ENCODE measurements at places on chromosomes 2 and 18.

DNA sequence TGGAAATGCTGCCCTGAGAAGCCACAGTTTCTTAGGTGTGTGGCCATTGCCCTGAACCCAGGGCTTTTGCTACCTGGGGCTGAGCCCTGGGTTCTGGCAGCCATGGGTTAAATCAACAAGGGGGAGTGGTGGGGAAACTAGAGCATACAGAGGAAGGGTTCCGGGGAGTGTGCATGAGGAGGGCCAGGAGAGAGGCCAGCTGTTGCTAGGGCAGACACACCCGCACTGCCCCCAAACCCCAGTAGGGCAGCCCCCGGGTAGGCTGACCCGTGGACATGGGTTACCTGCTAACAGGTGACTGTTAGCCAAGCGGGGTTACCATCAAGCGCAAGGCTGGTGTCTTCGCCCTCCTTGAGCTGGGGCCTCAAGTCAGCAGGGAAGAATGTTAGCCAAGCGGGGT, 14.8 kb upstream of the ARHGEF4 start:
- DNase-seq: no peak

DNA sequence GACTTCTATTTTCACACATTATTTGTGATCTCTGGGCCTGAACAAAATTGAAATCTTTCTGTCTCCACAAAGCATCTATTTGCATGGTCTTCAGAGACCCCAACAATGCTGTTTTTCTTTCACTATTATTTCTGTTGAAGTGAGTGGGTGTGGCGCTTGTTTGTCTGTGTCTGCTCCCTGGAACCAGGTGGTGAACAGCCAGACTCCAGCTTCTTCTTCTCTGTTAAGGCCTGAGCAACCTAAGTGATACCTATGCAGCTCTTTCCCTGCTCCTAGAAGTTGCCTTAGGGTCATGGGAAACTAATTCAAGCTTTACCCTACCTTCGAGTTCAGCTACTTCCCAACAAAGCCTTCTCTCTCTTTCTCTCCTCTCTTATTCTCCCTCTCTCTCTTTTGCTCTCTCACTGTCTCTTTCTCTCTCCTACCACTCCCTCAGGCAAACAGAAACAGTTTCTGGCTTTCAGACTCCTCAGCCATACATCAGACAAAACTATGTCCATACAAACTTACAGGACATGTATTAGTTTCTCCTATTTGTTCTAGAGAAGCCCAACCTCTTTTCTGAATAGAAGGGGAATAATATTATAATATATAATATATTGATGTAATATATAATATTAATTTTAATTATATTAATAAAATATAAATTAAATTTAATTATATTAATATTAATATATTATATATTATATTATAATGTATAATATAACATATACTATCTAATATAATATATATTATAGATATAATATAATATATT, 552.5 kb downstream of the DSC3 start:
- DNase-seq: no peak

GRCh38 chr18:54416436-54416835, 58.7 kb downstream of the C18orf54 start:
- DNase-seq: no peak

- DNase-seq: no peak
Observed at GRCh38 chr2:82320296-82320695, 2015.7 kb upstream of the LRRTM1 start.

DNA sequence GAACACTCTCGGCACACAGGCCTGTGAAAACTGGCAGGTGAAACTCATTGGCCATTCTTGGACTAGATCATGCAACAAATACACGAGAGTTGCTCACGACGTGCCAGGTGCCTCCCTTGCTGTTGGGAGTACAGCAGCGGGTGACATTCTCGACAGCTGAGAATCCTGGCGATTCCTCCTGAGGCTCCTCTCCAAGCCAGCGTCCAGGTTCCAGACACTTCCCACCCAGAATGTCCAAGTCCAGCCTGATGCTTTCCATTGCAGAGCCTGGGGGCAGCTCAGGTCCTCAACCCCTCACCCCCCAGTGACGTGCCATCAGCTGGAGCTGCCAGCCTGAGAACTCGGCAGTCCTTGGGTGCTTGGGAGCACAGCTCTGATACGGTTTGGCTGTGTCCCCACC, 124.2 kb downstream of the PXDN start:
- DNase-seq: no peak

GRCh38 chr2:168662651-168663208, 139.7 kb upstream of the NOSTRIN start:
- no peak for DNase-seq

DNA sequence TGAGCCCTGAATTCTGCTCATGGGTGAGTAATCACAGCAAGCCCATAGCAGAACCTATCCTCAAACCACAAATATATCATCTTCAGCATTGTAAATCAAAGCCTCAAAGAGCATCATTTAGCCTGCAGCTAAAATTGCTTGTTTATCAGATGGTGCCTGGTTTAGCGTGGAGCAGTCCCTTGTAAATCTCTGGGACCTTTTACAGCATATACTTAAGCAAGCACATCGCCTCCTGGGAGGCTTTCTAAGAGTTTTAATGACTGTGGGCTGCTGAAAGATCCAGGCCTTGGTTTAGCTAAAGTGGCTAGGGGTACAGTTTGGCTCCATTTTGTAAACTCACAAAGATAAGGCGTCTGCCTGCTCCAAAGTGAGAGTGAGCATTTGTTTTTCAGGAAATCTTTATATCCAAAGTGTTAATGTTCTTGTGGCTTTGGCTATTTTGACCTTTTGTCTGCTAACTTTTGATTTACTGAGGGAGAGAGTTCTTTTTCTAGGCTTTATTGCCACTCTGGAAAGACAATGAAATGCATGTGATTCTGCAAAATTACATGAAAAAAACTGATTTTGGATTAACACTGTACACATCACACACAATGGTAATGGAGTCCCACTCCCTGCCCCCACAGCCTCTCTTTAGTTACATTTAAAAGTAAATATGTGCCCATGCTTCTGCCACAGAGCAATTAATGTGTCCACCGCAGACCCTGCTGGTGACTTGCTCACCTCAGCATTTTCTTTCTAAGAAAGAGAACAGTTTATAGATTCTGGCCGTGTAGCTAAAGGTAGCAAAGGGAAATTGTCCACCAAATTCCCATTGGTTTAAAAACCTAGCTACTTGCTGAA, 194.8 kb downstream of the LNPK start:
- no peak for DNase-seq

DNA sequence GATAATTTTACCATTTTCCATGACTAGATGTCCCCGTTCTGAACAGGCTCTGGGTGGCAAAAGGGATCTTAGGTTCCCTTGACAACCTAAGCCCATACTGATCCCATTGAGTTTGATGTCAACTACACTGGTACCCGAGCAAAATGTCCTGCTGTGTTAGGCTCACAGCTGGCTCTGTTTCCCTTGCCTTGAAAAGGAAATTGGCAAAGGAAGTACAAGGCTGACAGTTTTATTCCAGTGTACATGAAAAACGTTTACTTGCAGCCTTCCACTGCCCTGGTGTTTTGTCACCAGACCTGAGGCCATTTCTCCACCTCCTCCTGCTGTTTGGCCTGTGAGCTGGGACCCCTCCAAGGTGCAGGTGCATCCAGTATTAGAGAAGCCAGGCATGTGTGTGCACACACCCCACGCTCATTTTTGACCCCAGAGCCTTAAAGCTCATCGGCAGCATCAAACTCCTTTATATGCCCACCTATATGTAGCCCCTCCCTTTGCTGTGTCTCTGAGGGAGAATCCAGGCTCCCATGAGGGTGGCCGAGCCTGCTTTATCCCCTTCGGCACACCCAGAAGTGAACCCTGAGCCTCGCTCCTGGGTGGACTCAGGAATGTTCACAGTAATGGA, 171.3 kb downstream of the NDUFA10 start:
- no peak for DNase-seq

DNA sequence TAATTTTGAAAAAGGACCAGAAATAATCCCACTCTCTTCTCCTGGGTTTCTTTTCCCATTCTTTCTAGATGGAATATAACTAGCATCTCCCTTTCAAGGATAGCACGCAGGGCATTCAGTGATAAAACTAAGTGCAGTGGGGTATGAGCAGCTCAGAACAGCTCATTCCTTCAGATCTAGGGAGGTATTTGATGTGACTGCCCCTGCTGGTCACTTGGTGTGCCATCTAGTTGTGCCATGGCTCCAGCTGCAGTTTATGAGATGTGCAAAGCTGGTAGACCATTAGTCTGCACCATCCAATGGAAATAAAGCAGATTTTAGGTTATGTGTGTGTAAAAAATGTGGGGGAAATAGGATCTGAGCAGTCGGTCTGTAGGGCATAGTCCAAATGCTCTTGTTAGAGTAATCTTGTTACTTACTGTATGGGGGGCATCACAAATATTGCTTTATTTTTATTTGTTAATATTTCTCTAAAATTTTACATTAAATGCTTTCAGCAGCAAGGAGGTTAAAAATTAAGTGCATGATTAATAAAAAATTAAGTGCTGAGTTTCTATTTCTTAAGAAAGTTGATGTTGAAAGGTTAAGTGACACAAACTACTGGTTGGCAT, 38.9 kb downstream of the CTAGE1 start:
- no peak for DNase-seq

- DNase-seq: no peak
Observed at GRCh38 chr2:58968885-58969284, 727.8 kb upstream of the FANCL start.

- no peak for DNase-seq
Observed at GRCh38 chr2:218031771-218032257, 29.0 kb upstream of the TNS1 start.

DNA sequence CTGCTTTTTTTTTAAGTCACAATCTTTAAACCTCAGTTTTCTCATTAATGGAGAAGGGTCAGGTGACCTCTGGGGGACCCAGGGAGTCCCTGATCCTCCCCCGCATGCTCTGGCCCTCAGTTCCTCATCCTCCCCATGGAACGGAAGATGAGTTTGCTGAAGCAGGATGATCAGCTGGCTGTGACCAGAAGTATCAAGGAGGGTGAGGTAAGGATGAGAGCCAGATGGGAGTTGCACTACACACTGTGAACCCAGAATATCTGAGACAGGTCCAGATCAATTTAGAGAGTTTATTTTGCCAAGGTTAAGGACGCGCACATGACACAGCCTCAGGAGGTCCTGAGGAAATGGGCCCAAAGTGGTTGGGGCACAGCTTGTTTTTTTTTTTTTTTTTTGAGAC, 3.8 kb downstream of the CATIP start:
- no peak for DNase-seq

DNA sequence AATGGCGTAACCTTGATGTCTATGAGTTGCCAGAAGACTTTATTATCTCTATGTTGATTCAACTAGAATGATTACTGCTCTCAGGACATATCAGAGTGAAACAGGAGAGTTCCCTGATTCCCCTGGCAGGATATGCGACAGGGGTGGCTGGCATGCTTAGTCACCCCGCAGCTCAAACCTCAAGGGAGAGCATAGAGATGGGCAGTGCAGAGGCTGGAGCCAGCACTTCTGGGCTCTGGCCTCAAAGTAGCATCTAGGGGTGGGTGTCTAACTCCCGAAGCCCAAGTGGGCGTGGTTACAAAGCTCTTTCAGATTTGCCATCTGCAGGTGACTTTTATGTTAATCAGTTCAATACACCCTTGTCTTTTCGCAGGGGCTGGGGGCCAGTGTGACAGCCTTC, 391.6 kb downstream of the ADCYAP1 start:
- no peak for DNase-seq

- DNase-seq: no peak
Observed at GRCh38 chr18:61400016-61400635, 66.9 kb downstream of the CDH20 start.

DNA sequence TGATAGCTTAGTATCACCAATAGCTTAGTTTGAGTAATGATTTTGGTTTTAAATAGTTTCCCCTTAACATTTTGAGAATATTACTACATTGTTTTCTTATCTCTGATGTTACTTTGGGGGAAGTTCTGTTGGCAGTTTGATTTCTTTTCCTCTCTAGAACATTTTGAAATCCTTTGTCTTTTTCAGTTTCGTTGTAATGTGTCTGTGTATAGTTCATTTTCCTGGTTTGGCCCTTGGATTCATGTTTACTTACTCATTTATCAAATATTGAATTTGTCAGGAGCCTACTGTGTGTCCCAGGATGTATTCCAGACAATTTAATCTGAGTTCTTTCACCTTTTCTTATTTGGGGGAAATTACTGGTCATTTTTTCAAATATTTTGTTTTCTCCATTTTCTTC, 16.7 kb downstream of the ANKRD12 start:
- no peak for DNase-seq

DNA sequence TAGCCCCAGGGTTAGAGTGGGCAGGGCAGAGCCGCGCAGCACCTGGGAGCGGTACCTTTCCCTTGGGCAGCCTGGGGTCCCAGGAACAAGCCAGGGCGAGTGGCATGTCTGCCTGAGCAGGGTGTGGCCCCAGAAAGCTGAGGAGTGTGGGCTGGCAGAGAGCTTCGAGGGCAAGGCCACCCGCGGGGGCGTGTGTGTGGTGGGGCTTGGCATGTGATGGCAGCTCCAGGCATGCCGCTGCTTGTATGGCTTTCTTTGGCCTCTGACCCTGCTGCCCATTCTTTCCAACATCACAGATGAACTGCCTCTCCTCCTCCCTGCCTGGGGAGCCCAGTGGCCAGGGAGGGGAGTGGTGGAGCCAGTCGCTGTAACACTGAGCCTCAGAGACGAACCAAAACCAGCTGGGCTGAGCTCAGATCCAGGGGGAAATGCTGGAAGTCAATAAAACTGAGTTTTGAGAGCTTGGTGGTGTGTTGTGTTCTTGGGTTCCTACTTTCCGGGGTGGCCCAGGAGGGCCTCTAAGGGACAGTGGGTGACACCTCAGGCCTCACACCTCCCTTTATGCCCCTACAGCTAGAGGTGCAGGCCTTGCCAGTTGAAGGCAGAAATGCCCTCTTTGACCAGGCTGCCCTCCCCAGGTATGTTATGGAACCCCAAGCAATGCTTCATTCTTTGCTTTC, 7.4 kb downstream of the DNAJB2 start:
- DNase-seq: no peak

DNA sequence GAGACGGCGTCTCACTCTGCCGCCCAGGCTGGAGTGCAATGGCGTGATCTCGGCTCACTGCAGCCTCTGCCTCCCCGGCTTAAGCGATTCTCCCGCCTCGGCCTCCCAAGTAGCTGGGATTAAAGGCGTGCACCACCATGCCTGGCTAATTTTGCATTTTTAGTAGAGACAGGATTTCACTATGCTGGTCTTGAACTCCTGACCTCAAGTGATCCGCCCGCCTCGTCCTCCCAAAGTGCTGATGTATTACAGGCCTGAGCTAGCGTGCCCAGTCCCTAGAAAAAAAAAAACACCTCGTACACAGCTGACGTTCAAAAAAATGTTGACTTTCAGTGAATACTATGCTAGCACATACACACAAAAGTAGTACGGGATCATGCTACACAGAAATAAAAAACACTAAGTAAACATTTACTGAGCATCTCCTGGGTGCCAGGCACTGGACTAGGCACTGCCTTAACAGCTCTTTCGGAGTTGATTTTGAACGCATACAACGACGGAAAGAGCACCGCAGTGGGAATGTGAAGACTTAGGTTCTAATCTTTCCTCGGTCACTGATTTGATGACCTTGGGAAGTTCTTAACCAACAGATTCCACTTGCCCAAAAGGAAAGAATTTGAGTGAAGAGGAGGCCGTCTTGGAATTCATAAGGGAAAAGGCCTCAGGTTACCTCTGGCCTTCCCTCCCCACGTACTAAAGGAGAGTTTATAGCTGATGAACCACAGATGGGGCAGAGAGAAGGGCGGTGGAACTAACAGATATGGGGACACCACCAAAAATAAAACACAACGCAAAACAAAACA, 1.1 kb downstream of the DNAJC27 start:
- no peak for DNase-seq

- DNase-seq: no peak
Observed at GRCh38 chr2:7639476-7639875, 722.3 kb downstream of the RNF144A start.

Data from breast epithelium (tissue), 4 donors.